ENCODE measurements at places on chromosomes 16 and 17.

DNA sequence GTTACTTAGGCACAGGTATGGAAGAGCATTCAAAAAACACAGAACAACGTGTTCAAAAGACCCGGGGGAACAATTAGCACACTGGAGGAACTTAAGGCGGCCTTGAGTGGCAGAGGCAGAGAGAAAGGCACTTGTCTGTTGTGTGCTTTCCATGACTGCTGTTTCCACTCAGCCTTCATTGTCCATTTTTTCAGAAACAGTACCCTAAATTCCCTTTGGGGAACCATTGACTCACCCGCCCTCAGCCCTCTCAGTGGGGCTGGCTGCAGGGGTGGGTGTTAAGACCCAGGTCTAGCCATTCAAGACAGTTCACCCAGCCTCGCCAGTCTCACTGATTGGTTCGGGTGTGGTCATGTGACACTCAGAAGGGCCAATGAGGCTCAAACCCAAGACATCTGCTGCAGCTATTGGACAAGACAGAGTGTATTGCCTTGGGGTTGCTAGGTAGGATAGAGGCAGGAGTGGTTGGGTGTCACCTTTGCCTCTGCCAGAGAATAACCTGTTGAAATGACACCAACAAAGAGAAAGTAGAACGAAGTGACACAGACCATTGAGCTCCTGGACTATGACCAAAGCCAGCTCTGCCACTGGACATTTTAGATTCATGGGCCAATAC, 19.6 kb upstream of the CEP20 start:
- peak; percentile 82 for DNase-seq

GRCh38 chr16:71542377-71542776, 16.2 kb downstream of the CHST4 start:
- DNase-seq: no peak

GRCh38 chr16:86585821-86586611, 7.7 kb downstream of the FOXL1 start:
- DNase-seq: no peak

- no peak for DNase-seq
Observed at GRCh38 chr17:33595828-33596227, 302.7 kb upstream of the ASIC2 start.

- peak; percentile 81 for DNase-seq
Observed at GRCh38 chr16:83244057-83244456, 563.7 kb upstream of the HSBP1 start.

GRCh38 chr16:30139583-30140481, 16.8 kb upstream of the MAPK3 start:
- peak; percentile 88 for DNase-seq

- no peak for DNase-seq
Observed at GRCh38 chr17:79355165-79355564, 255.7 kb downstream of the RBFOX3 start.

- DNase-seq: no peak
Observed at GRCh38 chr16:25897702-25898101, 205.9 kb downstream of the HS3ST4 start.

- DNase-seq: no peak
Observed at GRCh38 chr17:2384439-2385127, 16.3 kb downstream of the MNT start.

- no peak for DNase-seq
Observed at GRCh38 chr17:4633643-4634042, 7.8 kb downstream of the ALOX15 start.

DNA sequence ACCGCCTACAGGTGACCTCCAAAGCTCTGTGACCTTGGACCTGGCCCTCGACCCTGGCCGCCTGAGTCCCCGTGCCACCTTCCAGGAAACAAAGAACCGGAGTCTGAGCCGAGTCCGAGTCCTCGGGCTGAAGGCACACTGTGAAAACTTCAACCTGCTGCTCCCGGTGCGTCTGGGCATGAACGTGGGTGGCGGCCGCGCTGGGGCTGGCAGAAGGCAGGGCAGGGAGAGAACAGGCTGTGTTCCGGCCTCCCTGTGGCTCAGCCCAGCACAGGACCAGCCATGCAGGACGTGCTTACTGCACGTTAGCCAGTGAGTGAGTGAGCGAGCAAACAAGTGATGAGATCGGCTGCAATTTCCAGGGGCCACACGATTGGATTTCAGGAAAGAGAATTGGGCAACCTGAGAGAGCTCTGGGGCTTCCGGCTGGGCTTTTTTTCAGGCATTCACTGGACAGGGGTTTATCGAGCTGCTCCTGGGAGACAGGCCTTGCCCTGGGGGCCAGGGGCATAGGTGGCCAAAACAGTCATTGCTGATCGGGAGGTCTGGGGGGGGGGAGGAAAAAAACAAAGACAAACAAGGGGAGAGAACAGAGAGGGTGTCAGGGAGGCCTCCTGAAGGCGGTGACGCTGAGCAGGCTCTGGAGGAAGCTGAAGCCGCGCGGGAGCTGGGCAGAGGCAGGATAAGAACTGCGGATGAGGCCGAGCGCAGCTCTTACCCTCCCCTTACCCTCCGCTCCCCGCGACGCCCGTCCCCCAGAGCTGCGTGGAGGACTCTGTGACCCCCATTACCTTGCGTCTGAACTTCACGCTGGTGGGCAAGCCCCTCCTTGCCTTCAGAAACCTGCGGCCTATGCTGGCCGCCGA, 16.9 kb downstream of the ITGAX start:
- peak; percentile 20 for DNase-seq

DNA sequence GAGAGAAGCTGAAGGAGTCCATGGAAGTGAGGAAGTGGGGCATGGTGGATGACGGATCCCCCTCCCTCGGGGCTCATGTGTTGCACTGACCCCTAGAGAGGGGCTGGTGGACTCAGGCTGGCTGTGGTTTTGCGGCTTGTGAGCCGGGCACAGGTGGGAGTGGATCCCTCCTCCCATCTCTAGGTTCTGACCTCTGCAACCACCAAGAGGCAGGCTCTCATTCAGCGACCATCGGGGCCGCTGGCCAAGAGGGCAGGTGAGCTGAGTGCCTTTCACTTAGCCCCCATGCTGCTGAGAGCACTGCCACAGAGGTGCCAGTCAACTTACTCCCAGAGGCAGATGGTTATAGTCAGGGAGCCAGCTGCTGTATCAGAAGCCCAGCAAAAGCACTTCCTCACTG, 67.3 kb downstream of the SCNN1B start:
- no peak for DNase-seq
